ENCODE measurements at places on chromosomes 6 and 20.

- DNase-seq: no peak
Measured at GRCh38 chr6:169487579-169488436, 214.0 kb downstream of the WDR27 start.

DNA sequence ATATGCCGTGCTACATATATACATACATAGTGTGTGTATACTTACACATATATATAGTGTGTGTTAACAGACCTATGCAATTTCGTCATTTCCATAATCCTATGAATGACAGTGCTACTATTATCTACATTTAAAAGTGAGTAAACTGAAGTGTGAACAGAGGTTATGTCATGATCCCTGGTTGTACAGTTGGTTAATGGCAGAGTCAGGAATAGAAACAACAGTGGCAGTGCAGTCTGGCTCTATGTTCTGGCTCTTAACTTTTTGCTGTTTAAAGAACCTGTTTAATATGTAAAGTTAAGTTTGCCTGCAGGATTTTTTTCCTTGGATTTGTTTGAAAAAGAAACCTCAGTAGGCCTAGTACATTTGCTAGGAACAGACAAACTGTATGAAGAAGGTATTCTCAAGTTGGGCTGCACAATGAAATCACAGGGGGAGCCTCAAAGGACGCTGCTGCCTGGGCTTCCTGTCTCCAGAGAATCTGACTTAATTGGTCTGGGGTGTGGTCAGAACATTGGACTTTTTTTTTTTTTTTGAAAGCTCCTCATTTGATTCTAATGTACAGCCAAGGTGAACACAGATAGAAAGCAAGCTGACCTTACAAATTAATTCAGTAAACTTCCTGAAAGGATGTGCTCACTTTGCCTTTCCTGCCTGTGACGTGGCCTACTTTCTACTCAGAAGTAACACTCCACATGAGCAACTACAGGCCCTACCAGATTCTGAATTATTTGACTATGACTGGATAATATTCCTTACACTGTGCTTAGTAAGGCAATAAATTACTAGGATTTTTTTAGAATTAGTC is 29.4 kb downstream of the PLCB1 start:
- no peak for DNase-seq

DNA sequence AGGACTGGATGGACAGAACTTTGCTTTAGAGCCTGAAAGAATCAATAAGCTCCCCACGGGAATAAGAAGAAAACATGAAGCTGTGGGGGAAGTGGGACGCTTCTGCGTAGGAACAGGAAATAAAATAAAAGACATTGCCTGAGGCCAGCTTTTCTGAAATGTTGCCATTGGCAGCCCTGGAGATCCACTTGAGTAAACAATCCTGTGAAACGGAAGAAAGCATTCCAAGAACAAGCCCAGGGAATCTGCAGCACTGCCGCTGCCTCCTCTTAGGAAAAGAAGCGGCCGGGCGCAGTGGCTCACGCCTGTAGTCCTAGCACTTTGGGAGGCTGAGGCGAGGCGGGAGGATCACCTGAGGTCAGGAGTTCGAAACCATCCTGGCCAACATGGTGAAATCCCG is 182.3 kb upstream of the RALGAPA2 start:
- no peak for DNase-seq

- no peak for DNase-seq
Measured at GRCh38 chr6:26284537-26285142, 80.4 kb upstream of the BTN3A2 start.
